ENCODE measurements at places on chromosomes 7 and 10.

DNA sequence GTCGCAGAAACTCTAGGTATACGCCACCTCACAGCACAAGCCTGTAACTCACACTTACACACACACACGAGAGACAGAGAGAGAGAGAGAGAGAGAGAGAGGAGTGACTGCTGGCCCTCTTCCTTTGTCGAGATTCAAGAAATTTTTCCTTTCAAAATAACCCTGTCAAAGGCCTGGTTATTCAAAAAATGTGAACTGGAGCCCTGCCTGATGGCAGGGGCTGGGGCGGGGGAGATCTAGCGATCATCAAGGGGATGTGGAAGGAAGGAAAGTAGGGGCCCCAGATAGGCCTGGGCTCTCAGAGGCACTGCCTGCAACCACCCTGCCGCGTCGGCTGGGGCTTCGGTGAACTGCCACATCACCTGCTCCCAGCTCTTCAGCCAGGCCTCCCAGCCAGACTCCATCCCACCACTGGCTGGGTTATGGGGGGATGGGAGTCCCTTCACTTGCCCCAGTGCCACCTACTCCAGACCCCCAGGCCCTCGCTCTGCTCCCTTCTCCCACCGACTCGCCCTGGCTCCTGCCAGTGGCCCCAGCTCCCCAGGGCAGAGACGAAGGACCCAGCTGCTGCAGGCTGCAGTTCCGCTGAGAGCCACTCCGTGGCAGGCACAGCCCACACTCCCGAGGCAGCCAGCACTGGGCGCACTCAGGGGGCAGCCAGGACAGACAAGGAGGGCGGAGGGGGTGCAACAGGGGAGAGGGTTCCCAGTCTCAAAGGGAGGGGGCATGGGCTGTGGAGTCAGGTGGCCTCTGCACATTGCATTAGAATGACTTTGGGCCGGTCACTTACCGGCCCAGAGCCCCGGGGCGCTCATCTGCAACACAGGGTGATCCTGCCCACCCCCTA lies 15.3 kb downstream of the KCNH2 start:
- peak; percentile 77 for DNase-seq

DNA sequence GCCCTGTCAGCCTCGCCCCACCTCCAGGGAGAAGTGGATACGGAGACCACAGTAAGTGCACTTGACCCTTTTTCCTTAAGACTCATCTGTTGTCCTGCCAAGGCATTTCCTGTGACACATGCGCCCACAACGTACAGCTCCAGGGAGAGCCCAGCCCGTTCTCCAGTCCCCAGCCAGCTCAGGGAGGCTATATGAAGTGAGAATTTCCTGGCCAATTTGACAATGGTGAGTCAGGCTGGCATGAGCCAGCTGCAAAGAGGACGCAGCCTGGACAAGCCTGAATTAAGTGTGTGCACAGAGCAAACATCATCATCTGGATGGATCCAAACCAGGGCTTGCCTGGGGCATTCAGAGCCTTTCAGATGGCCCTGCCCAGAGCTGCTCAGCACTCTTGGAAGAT lies 244.8 kb downstream of the KCNMA1 start:
- DNase-seq = no peak

DNA sequence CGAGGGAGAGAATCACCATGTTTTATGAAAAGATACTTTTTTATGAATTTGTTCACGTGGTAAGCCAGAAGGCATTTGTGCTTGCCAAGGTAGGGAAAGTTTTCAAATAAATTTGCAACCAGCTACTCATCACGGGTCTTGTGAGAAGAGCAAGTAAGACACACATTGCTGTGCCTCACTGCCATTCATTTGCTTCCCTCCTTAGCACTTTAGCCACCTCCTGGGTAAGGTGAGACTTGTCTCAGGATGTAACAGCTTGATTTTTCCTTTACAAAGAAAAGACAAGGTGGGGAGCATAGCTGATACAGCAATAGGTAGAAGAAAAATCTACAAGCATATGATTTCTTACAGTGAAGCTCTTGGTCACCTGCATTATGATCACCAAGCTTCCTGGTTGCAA lies 342.4 kb upstream of the GRM3 start:
- no peak for DNase-seq

DNA sequence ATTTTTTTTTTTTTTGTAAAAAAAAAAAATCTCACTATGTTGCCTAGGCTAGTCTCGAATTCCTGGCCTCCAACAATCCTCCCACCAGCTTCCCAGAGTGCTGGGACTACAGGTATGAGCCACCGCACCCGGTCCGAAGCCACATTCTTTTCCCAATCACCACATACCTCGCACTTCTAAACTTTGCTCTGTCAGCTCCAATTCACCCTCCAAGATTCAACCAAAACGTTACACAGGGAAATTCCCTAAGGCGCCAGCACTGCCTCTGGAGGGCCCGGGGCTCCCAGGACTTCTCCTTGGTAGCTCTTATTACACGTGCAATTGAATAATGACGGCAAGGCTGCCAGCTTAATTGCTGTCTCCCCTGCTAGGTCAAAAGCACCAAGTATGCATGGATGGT lies 10.3 kb upstream of the DNAAF5 start:
- no peak for DNase-seq

GRCh38 chr7:2209146-2209960 lies 23.4 kb downstream of the MAD1L1 start:
- DNase-seq = peak; percentile 54

GRCh38 chr10:89086801-89087521 lies 96.4 kb downstream of the FAS start:
- no peak for DNase-seq

DNA sequence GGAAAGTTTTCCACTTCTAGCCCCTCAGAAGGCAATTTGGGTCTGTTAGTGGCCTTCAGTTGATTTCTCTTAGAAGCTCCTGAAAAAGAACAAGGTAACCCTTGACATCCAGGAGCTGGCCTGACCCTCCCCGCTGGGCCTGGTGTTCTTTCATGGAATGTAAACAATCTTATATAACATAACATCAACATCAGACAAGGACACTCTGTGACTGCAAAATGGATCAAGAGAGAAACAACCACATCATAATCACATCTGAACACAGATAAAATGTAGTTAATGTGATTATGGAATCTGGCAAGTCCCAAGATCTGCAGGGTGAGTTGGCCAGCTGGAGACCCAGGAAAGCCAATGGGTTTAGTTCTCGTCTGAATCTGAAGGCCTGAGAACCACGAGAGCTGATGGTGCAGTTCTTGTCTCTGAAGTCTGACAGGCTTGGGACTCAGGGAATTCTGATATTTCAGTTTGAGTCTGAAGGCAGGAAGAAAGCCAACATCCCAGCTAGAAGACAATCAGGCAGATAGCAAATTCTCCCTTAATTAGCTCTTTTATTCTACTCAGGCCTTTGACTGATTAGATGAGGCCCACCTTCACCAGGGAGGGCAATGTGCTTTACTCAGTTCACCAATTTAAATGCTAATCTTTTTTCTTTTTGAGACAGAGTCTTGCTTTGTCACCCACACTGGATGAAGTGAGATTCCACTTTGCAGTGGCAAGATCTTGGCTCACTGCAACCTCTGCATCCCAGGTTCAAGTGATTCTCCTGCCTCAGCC lies 91.4 kb upstream of the NAMPT start:
- DNase-seq = no peak

GRCh38 chr10:93126483-93127052 lies 52.9 kb downstream of the CYP26A1 start:
- DNase-seq = no peak

Data from GM18507 (cell line).